Skin of body (tissue), 3 donors: ENCODE measurements at places on chromosomes 11 and 22.
A peak's percentile ranks its signal among the peaks of the same experiment; 100 is the strongest.

DNA sequence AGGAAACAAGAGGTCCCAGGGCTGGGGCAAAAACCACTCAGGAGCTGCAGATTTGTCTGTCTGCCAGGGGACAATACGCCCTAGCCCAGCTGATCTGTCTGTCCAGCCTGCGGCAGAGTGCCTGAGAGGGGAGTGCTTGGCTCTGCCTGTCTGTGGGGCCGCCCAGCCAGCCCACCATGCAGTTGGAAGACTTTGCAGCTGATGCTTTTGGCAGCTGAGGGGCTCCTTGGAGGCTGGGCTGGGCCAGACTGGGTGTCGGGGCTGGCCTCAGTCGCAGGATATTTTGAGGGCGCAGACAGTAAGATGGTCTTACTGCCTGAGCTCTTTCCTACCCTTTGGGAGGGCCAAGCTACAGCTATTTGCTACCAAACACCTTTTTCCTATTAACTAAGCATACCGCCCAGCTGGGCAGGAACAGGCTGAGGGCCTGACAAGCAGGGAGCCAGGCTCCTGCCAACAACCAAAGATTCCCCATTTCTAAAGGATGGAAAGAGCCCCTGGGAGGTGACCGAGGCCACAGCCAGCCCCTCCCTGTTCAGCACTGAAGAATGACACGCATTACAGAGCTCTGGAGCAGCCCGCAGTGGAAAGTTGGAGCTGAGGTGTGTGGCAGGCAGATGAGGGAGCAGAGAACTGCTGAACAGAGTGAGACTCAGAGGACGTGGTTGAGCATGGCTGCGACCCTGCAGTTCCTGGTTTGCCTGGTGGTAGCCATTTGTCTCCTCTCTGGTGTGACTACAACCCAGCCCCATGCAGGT, at the start of gene FAM180B:
FAM180B (plus strand) TSS at position 581 of the 758 bp plus-strand sequence; CDS start at position 672, 91 bp downstream.
- peak; percentile 68 for DNase-seq

DNA sequence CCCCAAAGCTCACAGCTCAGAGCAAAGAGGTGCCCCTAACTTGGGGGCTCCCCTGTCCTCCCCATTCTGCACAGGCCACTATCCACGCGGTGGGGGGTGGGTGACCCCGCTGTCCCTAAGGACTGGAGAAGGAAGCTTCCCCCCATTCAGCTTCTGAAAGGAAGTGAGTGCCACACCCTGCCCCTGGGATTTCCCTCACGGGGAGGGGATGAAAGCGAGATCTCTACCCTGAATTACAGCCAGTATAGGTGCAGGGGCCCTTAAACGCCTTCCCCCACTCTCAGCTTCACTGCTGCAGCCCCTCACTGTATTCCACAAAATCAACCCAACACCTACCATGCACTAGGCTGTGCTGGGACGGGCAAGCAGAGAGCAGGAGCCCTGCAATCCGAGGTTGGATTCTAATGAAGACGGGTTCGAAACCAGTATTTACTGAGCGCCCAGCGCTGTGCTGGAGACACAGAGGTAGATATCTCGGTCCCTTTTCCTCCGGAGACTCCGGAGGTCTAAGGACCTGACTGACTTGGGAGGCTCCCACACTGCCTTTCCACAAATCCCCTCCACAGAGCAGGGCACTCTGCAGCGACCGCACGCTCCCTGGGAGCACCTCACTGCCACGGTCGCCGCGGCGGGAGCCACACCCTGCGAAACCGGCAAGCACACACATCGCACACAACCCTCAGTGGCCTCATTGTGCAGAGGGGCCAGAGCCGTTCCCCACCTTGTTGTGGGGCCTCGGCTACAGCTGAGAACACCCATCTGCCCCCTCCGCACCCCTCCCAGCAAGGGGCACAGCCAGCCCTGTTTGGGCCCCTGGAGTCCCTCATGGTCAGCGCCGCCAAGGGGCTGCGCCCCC, 1.8 kb downstream of the AHNAK start:
- DNase-seq = no peak

GRCh38 chr11:38900211-38900610, 2302.2 kb upstream of the RAG2 start:
- no peak for DNase-seq

DNA sequence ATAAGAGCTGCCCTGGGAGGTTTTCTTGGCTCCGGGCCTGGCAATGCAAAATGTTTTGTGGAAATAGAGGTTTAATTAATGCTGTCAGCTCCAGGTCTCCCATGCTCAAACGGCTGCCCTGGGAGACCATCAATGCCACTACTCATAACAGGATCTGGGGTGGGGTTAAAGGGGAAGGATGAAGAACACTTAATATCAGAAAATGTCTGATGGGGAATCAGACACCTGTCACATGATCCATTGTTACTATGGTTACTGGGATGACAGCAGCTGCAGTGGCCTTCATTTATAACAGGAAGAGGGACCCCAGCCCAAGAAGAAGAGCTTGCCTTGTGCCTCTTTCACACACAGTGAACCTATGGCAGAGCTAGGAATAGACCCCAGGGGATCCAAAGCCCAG, 2.2 kb upstream of the SYT13 start:
- DNase-seq = no peak

- no peak for DNase-seq
Measured at GRCh38 chr11:3339340-3339624, 39.7 kb downstream of the ZNF195 start.

DNA sequence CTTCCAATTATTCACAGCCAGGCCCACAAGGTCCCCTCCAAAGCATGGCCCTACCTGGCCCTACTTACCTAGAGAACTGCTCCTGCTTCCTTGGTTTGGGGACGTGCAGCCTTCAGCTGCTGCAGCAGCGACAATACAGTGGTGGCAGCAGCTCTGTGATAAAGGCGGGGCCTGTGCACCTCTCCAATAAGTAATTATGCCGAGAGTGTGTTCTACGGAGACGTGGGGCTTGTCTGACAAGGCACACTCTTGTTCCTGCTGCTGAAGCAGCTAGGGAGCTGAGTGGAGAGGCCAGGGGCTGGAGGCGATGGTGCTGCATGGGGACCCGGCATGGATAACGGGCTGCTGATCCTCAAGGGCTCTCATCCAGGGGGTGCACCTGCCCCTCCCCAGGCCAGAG, 98.0 kb upstream of the THY1 start:
- no peak for DNase-seq

DNA sequence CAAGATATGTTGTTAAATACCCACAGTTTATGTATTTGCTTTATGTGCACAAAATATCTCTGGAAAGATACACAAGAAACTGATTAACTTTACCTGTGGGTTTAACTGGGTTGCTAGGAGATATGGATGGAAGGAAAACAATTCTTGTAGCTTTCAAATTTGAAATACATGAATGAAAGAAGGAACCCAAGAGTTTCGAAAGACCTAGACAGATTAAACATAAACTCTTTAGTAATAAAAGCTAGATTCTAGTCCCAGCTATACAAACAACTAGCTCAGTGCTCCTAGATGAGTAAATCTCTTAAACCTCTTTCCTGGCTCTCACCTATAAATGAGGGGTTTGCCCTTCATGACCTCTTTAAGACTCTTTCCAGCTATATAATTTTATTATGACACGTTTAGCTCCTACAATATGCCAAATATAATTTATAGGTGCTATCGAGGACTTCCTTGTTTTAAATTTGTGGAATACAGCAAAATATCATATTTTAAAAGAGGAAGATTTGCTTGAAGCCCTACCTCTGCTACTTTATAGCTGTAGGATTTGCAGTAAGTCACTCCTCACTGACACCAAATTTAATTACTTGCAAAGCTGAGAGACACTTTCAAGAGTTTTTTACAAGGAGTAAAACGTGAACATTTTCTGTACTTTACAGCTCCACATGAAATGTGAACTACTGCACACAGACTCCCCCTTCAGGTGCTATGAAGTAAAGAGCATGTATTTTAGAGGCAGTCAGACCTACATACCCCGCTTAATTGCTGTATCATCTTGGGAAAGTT, 50.7 kb downstream of the RRAS2 start:
- no peak for DNase-seq

DNA sequence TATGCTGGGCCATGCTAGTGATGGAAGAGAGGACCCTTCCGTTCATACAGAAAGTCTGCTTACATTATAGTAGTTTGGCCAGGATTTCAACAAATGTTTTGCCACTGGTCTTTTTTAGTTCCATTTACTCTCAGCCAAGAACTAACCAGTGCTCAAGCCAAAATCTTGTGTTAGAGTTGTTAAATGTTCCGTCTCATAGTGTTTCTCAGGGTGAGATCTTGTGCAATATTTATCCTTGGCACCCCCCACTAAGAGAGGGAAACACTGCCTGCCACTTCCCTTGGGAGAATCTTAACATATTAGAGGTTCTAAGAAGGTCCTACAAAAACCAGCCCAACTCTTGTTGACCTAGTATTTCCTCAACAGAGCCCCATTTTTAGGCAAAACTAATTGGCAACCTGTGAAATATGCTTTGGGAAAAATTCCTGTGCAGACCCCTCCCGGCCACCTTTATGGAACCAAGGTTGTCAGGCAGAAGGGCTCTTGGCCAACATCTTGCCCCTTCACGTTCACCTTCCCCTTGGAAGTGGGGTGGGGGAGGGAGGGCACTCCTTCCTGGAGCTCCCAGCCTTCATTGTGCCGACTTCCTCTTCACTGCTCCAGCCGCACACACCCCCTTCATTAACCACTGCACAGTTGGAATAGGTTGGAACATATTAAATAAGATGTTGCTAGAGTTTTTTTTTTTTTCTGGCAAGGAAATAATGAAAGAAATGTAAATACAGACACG, 173.2 kb upstream of the SORL1-AS1 start:
- no peak for DNase-seq

DNA sequence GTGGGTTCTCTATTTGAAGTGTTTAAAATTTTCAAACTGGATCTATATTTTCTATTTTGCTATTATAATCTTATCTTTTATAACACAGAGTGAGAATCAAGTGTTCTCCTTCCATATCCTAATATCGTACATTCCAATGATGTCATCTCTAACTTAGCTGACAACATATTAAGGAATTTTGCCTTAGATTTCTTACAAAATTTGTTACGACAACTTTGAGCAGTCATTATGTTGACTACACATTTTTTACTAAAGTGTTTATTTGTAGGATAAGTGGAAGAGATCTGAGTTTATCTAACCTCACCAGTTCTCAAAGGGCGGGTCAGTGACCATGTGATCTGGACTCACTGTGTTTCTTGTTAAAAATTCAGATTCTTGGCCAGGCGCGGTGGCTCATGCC, 12.7 kb downstream of the BTG4 start:
- DNase-seq = no peak

DNA sequence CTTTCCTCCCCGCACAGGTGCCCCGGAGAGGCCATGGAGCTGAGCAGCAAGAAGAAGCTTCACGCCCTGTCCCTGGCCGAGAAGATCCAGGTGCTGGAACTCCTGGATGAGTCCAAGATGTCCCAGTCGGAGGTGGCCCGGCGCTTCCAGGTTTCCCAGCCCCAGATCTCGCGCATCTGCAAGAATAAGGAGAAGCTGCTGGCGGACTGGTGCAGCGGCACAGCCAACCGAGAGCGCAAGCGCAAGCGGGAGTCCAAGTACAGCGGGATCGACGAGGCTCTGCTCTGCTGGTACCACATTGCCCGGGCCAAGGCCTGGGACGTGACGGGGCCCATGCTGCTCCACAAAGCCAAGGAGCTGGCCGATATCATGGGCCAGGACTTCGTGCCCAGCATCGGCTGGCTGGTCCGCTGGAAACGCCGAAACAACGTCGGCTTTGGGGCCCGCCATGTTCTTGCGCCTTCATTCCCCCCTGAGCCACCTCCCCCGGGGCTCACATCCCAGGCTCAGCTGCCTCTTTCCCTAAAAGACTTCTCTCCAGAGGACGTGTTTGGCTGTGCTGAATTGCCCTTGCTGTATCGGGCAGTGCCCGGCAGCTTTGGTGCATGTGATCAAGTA, 1.3 kb downstream of the TIGD3 start:
- no peak for DNase-seq

GRCh38 chr11:67698247-67698646, 23.8 kb upstream of the ALDH3B2 start:
- DNase-seq = no peak

DNA sequence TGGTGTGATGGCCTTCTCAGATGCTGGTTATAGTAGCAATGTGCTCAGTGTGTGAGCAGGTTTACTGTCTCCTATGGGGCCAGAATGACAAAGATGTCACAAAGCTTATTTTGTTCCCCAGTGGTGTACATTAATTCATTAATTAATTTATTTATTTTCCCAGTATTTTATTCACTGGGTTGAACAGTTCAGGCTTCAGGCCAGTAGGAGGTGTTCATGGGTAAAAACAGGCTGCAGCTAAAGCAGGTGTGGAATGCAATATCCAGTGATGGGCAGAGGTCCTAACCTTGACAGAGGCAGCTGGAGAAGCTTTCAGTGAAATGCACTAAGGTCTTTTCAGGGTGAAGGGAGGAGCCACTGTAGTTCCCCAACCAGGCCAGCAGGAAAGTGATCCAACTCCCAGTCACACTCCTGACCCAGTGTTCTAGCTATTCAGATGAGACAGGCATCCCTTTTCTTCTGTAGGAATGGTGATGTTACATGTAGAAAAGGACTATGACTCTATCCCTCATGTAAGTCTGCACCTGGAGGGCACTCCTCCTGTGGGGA, 7.8 kb upstream of the FANCF start:
- DNase-seq = no peak

GRCh38 chr11:46359953-46360352, 12.7 kb downstream of the DGKZ start:
- DNase-seq = peak; percentile 28

GRCh38 chr11:36251823-36252222, 37.4 kb downstream of the COMMD9 start:
- no peak for DNase-seq

- DNase-seq = no peak
Measured at GRCh38 chr11:114949614-114950351, 271.5 kb downstream of the NXPE2 start.
